Activated naive CD8-positive, alpha-beta T cell treated with anti-CD3 and anti-CD28 coated beads, Interleukin-2, amount 10 ng/mL, durations not matched to agents 7 days and 5 days (primary cell): ENCODE measurements at places on chromosomes 2 and 18.

DNA sequence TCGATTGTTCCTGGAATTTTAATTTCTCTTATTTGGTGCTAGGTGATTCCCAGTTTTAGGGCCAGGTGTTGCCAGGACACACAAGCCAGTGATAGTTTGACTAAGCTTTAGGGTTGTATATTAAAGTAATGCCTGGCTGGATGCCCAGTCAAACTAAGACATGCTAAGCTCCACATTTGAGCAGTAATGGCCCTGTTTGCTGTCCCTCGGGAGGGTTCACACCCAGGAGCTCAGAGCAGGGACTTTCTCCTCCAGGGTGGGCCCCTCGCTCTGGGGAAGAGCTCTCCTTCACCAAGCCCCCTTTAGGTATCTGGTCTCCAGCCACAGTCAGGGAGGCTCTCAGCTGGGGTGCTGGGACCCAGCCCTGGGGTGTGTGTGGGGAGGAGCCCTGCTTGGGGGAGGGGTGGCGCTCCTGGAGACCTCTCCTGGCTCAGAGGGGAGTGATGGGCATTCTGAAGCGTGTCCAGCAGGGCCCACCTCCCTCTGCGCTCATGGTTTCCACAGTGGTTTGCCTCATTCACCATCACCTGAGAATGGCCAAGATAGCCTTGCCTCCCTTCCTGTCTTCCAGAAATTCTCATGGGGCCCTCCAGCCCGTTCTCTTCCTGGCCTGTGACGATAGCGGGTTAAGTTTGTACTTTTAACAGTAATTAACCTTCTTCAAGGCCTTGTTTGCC, 31.7 kb downstream of the INPP4A start:
- DNase-seq: no peak

GRCh38 chr2:168884975-168885374, 5.3 kb downstream of the SPC25 start:
- DNase-seq: no peak

GRCh38 chr18:40938615-40939014, 1016.4 kb upstream of the PIK3C3 start:
- DNase-seq: no peak

GRCh38 chr18:79965119-79965902, 868 bp downstream of the HSBP1L1 start:
- no peak for DNase-seq

- no peak for DNase-seq
Measured at GRCh38 chr2:133777574-133777960, 209.3 kb upstream of the NCKAP5 start.

DNA sequence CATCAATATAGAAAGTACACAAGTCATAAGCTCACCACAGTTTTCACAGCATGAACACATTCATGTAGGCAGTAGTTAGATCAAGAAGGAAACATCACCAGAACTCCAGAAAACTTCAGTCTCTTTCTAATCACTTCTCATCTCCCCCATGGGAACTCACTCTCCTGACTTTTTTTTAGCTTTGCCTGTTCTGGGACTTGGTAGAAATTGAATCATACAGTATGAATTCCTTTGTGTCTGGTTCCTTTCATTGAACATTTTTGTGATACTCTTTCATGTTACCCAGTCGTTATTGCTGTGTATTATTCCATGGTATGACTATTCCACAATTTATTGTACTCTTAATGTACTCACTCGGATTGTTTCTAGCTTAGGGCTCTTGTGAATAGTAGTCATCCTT, 160.2 kb downstream of the TAF4B start:
- DNase-seq: no peak

DNA sequence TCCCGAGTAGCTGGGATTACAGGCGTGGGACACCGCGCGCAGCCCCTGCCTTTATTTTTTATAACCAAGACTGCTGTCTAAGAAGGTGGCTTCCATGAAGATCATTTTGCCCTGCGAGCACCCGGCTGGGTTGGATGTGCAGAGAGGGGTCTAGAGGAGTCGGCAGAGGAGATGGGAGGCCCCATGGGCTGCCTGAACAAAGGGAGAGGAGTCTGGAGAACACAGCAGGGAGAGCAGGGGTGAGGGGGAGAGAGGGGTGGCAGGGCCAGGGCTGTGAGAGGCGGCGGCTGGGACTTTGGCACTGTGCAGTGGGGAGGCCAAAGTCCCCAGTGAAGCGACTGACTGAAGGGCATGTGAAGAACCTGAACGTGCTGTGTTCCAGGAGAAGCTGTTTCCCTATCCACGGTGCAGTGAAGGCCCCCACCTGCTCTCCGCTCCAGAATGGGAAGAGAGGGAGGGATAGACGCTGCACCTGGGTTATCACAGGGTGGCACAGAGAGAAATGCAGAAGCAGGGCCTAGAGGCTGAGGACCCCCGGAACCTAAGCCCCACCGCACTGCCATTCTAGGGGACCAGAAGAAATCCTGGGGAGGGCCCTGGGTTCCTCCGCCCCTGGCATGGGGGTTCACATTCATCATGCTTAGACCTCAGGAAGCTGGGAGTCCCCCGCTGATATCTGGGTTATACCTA, 24.8 kb upstream of the FOSL2 start:
- DNase-seq: no peak

GRCh38 chr2:31384351-31384750, 30.2 kb downstream of the XDH start:
- DNase-seq: no peak

GRCh38 chr18:45589356-45590035, 25.8 kb upstream of the SLC14A2 start:
- no peak for DNase-seq

GRCh38 chr2:169684135-169684565, 10.1 kb downstream of the CFAP210 start:
- no peak for DNase-seq

GRCh38 chr2:85174943-85175342, 41.8 kb downstream of the TCF7L1 start:
- DNase-seq: no peak

DNA sequence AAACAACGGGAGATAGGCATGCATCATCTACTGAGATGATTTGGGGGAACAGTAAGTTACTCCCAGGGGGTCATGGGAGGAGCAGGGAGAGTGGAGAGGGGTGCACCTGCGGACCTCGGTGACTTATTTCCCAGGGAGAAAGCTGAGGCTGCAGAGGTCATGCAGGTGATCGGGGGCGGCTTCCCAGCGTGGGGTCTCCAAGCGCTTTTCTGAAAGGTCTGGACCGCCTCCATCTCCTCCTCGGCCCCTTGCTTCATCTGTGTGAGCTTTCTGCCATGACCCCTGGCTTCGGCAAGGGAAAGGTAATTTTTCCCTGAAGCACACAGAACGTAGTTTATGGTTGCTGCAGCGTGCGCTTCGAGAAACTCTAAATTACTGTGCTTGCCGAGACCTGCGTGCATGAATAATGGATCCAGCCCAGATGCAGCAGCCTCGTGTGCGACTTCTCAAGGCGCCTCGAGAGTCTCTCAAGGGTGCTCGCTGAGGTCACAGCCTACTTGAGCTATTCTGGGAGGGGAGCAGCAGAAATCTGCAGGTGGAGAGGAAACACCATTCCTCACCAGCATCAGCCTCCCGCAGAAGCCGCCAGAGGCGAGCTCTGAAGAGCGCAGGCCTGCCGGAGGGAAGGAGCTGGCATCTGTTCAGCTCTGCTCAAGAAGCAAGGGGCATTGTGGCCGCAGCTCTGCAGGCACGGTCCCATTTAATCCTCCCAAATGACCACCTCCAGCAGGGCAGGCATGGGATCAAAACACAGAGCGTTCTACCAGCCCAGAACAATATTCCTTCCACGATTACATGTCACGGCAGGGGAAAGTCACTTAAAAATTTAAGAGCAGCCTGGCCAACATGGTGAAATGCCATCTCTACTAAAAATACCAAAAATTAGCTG, 308.4 kb upstream of the MYT1L start:
- no peak for DNase-seq
